Activated CD4-positive, alpha-beta memory T cell treated with anti-CD3 and anti-CD28 coated beads, Interleukin-2, amount 10 ng/mL, durations not matched to agents 7 days and 5 days (primary cell): ENCODE measurements at places on chromosomes 16 and 17. TPM values are rescaled to one million over a fixed set of nuclear protein-coding genes. Genes with fewer than 3 reads are reported as not detected.

- DNase-seq = no peak
Measured at GRCh38 chr17:77019893-77020379, 120.8 kb upstream of the SEC14L1 start.

DNA sequence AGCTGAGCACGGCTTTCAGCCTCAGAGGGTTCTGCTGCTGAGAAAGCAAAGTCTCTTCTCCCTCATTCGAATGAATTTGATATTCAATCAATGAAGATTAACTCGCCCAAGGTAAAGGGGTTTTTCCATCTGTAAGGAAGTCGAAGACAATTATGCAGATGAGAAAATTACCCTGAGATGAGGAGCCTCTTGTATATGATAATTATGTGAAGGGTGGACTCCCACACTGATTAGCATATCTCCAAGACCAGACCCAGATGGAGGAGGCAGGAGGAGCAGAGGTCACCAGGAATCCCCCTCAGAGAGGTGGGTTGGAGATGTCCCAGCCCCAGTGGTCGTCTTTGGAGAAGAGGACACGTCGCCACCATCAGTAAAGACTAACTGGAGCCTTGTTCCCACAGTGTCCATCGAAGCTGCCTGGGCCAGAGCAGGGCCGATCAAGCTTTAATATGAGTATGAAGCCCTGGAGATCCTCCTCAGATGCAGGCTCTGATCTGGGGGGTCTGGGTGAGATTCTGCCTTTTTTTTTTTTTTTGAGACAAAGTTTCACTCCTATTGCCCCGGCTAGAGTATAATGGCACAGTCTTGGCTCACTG lies 61.5 kb upstream of the LHX1 start:
- DNase-seq = no peak

GRCh38 chr16:3754081-3754703 lies 36.9 kb upstream of the TRAP1 start:
- DNase-seq = no peak

DNA sequence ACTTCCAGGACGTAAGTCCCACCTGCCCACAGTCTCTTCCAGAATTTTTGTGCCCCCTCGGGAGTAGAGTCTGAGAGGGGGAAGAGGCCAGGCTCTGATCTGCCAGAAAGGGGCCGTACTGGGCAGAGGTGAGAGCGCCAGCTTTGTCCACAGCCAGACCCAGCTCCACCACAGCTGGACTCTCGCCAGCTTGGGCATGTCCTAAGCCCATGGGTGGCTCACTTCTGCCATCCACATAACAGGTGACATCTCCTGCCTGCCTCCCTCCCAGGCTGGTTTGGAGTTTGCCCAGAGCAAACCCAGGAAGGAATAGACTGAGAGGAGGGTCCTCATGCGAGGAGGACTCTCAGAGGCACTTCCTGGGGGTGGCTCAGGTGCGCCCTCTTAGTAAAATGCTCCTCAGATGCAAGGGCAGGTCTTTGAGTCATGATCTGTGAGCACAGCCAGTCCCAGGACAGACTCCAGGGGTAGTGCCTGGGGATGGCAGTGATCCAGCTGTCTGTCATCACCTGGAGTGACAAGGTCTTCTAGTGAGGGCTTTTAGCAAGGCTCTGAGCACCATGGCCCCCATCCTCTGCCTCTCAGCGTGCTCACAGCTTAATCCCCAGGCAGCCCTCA lies 89.2 kb downstream of the AMFR start:
- DNase-seq = no peak

DNA sequence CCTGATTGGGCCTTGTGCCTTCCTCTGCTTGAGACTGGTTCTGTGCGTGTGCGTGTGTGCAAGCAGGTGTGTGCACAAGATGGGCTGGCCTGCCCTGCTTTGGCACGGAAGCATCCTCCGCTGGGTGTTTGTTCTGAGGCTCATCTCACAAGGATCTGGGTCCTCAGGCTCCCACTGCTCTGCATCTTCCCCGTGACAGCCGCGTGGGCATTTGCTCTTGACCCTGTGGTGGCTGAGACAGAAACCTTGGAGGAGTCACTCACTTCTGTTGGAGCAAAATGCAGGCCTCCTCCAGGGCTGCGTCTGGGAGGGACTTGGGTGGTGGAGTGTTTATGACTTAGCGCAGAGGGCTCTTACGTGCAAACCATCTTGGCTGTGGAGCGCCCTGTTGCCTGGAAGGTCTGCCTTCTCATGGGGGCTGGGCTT lies 119.2 kb downstream of the RPTOR start:
- peak; percentile 32 for DNase-seq

DNA sequence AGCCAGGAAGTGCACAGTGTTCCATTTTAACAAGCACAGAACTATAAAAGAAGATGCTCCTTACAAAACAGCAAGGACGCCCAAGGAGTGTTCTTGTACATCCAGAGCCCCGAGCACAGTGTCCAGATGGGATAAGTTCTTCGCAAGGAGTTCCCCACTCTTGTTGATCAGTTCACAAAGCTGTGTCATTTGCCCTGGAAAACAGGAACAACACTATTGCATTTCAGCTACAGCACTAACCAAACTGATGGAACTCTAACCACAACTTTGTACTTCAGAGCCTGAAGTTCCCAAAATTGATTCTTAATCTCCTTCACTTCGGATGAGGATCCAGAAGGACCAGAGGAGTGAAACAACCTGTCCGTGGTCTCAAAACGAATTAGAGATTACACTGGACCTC lies 5.1 kb downstream of the COPS3 start:
- no peak for DNase-seq

The GAA gene
- total RNA-seq = 16.0 TPM

The KRTAP9-1 gene
- total RNA-seq = not detected

The IL21R gene
- total RNA-seq = 29.5 TPM
